ENCODE measurements at places on chromosomes 1 and 21.

DNA sequence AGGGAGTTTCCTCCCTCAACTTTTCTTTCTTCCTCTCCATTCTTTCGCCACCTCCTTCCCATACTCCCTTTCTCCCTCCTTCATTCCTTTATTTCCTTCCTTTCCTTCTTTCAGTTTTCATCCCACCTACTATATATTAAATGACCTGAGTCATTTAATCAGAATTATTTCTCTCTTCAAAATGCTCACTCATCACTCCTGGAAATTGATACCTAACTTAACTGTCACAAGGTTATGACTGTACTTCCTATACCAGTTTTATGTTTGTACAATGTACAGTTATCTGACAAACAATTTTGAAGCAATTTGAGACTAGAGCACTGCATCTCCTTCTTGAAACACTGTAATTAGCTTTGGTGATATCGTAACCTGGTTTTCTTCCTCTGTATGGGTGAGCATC lies 41.4 kb downstream of the NEXN start:
- no peak for DNase-seq

DNA sequence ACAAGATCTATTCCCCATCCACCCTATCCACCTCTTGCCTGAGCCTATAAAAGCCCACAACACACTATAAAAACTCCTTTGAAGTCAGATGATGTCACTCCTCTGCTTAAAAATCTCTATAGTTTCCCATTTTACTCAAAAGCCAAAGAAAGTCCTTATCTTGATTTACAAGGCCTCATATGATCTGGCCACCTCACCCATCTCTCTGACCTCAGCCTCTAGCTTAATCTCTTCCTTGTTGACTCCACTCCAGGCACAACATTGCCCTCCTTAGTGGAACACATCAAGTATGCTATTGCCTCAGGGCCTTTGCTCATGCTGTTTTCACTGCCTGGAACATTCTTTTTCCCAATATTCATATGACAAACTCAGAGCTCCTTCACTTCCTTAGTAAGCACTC lies 33.3 kb downstream of the ZNF281 start:
- DNase-seq: no peak

GRCh38 chr1:37708471-37708870 lies 16.2 kb downstream of the CDCA8 start:
- DNase-seq: no peak

DNA sequence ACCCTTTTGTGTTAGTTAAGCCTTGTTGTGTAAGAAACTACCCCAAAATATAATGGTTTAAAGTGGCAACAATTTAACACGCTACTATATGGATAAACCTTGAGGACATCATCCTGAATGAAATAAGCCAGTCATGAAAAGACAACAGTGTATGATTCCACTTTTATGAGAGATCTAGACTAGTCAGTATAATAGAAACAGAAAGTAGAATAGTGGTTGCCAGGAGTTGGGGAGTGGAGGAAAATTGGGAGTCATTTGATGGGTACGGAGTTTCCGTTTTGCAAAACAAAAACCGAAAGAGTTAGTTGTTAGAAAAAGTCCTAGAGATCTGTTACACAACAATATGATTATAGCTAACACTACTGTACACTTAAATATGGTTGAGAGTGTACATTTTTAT lies 16.0 kb upstream of the CHIA start:
- no peak for DNase-seq

DNA sequence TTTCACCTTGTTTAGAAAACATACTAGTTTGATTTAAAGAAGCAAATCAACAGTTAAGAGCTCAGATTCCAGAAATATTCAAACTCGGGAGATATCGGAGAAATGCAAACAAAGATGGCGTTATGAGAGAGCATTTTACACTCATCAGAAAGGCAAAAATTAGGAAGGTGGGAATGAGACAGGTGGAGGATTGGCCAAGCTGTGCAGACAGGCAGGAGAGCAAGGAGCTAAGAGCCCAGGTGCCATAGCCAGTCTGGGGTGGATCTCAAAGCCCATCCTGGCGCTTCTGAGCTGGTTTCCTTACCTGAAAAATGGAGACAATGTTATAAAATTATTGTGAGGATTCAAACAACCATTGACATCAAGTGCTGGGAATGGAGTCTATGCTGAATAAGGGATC lies 19.6 kb upstream of the TARDBP start:
- no peak for DNase-seq

- DNase-seq: no peak
Observed at GRCh38 chr1:218674280-218674773, 329.2 kb downstream of the TGFB2 start.

- DNase-seq: no peak
Observed at GRCh38 chr1:10755970-10756521, 40.4 kb downstream of the CASZ1 start.

GRCh38 chr1:100130552-100131077 lies 2.1 kb downstream of the SASS6 start:
- no peak for DNase-seq

- DNase-seq: no peak
Observed at GRCh38 chr1:173893611-173894010, 23.5 kb downstream of the SERPINC1 start.
